ENCODE measurements at places on chromosomes 2 and 18.

DNA sequence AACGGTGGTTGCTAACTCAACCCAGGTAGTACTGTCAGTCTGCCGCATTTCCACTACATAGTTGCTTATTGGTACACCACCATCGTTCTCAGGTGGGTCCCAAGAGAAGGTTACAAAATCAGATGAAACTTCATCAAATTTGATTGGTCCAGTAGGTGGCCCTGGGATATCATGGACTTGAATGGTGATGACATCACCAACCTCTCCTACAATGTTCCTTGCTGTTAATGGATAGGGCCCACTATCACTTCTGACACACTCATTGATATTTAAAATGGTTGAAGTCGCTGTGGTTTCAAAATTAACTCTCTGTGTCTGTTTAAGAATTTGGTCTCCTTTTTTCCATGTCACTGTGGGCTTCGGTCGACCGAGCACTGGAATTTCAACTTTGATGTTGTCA, 94.5 kb downstream of the PLEKHA3 start:
- DNase-seq: no peak

DNA sequence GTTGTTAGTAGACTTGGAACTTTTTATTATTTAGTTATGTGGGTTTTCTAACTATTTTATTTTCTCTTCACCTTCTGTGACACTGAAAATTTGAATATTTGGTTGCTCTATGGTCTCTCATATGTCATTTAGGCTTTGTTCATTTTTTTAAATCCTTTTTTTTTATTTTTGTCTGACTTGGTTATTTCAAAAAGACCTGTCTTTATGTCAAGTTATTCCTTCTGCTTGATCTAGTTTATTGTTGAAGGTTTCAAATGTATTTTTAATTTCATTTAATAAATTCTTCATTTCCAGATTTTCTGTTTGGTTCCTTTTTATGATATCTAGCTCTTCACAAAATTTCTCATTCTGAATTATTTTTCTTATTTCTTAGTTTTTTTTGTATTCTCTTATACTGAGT, 160.6 kb upstream of the ATP5MC3 start:
- DNase-seq: no peak

DNA sequence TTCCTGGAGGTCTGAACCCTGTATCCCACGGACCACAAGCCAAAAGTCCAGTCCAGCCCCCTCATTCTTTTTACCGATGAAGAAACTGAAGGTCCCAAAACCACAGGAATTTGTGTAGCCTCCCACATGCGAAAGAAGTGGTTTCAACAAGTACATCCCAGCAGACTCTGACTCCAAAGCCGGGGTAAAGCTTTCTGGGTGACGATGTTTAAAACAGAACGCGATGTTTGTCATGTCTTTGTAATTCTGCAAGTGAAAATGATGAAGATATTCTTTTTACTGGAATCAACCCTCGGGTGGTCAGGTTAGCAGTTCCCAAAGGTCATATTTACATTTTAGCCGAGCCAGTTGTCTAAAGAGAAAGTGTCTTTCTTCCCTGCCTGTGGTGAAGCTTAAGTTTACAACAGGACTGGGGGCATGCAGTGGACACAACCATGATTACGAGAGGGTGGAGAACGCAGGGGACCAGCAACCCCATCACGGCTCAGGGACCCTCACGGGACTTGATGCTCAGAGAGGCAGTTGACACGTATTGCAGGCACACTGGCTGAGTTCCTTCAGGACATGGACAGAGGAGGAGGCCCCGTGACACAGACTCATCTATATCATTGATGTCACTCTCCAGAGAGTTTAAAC, 17.8 kb upstream of the TMEM131 start:
- peak; percentile 39 for DNase-seq

- DNase-seq: no peak
These were observed 231.2 kb upstream of the RAB6C start for GRCh38 chr2:129748250-129748649.

GRCh38 chr2:178072383-178073301, at the start of gene PDE11A:
Gene PDE11A (minus strand): TSS chr2:178072777. CDS start chr2:178072437, 340 bp downstream.
- peak; percentile 64 for DNase-seq

DNA sequence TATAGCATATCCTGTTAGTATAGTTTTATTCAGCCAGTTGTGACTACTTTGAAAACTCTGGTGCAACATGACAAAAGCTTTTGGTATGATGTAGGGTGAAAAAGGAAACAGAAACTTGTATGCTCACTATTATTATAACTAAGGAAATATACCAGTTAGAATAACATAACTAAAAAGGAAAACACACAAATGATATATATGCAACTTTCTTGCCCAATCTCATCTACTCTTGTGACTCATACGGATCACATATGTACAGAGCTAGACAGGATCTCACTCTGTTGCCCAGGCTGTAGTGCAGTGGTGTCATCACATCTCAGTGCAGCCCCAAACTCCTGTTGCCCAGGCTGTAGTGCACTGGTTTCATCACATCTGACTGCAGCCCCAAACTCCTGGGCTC, 12.4 kb upstream of the TLK1 start:
- DNase-seq: peak; percentile 42
